ENCODE measurements at places on chromosomes 16 and 17.

- DNase-seq: no peak
Measured at GRCh38 chr16:89152831-89153700, 18.5 kb upstream of the CDH15 start.

DNA sequence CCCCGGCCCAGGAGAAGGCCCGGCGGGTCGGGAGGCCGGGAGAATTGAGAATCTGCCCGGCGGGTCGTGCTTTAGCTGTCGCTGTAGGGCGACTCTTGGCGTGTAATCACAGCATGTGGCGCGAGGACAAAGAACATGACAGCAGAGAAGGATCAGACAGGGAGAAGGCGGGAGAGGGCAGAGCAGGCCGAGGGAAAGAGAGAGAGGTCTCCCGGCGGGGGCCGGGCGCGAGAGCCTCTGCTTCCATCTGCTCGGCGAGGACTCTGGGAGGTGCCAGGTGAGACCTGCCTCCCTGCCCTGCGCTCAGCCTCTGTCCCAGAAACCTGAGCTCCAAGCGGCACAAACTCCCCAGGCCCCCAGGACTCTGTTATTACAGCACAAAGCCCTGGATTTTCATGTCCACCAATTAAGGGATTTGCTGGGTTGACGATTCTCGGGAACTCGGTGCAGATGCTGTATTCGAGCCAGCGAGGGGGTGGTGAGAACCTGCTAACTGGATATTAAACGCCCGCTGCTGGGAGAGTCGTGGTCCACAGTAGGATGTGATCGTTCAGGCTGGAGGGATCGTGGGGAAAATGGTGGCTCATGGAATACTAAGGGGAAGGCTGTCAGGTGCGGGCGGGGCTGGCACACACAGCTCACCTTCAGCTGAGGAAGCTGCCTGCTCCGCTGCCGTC is 172.0 kb upstream of the CIBAR2 start:
- DNase-seq: no peak

- no peak for DNase-seq
Measured at GRCh38 chr17:13410874-13411273, 190.9 kb downstream of the HS3ST3A1 start.

- no peak for DNase-seq
Measured at GRCh38 chr16:73202161-73202729, 154.3 kb upstream of the ZFHX3 start.

- no peak for DNase-seq
Measured at GRCh38 chr17:77222356-77222755, 81.6 kb downstream of the SEC14L1 start.

GRCh38 chr17:58007781-58008706 is 998 bp upstream of the SRSF1 start:
- DNase-seq: no peak

DNA sequence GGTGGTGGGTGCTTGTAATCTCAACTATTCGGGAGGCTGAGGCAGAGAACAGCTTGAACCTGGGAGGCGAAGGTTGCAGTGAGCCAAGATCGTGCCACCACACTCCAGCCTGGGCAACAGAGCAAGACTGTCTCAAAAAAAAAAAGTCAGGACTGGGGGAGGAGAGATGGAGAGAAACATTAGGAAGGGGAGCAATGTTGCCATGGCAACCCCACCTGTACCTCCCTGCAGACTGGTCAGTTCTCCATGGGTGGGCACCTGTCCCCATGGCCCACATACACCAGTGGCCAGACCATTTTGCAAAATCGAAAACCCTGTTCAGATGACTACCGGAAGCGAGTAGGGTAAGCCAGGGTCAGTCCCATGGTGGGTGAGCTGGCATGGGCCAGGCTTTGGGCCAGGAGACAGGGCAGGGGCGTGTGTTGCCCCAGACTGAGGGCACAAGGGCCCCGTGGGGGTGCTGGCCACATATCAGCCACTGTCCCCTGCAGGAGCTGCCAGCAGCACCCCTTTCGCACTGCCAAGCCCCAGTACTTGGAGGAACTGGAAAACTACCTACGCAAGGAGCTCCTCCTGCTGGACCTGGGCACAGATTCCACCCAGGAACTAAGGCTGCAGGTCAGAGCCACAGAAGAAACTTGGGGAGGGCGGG is 14.0 kb downstream of the TSNAXIP1 start:
- no peak for DNase-seq

DNA sequence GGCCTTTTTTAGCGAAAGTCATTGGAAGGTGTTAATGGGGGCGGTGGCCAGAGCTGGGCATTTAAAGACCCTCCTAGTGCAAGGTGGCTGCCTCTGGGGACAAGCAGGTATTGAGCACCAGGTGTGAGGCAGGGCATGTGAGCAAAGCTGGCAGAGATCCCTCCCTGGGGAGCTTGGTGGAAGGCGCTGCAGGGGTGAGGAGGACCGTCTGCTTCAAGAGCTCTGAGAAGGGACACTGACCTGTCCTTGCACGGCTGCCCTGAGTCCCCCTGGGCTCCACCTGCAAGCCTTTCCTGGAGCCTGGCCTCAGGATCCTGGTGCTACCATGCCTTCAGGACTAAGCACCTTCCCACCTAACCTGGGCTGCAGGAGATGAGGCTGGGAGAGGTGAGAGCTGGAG is 127.0 kb upstream of the CIBAR2 start:
- DNase-seq: no peak

- DNase-seq: no peak
Measured at GRCh38 chr17:62794666-62794971, 13.5 kb downstream of the MARCHF10 start.

GRCh38 chr16:70683146-70683944 is 2.5 kb downstream of the MTSS2 start:
- no peak for DNase-seq

DNA sequence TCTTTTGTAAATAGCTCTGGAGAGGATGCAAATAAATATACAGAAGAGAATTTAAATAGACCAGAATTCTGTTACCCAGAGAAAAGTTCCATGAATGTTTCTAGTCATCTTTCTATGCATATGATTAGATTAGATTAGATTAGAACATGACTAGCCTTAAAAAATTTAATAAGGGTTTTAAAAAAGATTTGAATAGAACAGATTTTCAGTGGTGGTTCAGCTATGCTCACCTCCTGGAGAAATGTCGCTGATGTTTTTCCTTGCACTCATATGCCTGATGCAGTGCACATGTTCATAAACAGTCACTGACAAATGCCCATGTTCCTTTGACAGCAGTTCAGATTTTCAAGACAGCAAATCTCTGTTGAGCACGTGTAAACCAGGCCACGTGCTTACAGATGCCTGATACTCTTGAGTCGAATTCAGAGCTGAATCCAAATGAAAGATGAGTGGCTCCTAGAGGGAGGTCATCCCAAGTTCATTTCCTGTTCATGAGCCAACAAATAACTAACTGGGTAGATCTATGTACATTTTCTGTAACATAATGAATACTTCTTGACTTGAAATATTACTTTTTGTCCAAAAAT is 19.9 kb upstream of the RAB11FIP4 start:
- DNase-seq: no peak

DNA sequence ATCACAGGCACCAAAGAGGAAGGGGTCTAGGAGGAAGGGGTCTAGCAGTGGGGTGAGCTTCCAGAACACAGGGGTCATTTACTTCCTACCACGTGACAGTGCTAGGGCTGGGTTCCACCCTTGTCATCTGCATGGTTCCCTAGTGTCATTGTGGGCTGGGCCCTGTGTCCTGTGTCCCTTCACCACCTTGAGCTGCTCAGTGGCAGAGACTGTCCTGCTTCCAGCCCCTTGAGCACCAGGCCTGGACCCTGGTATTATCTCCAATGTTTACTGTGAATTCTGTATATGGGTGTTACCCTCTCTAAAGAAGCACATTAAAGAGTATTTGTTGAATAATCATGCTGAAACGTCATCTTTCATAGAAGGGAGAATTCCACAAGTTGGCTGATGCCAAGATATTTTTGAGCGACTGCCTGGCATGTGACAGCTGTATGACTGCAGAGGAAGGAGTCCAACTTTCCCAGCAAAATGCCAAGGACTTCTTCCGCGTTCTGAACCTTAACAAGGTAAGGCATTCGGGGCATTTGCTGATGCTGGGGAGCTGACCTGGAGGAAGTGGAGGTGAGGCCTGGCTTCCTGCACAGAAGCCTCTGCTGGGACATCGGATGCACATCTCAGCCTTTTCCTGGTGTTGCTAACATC is 5.5 kb downstream of the NARF start:
- DNase-seq: no peak

- peak; percentile 3 for DNase-seq
Measured at GRCh38 chr16:48284772-48285409, 37.6 kb upstream of the ABCC11 start.

GRCh38 chr17:78925234-78925633 is at the start of gene TIMP2:
TSS of gene TIMP2 (minus strand) at chr17:78925387. CDS start at chr17:78925088, 299 bp downstream.
- DNase-seq: peak; percentile 23

- DNase-seq: peak; percentile 72
Measured at GRCh38 chr17:82257473-82257872, 16.0 kb downstream of the CSNK1D start.

DNA sequence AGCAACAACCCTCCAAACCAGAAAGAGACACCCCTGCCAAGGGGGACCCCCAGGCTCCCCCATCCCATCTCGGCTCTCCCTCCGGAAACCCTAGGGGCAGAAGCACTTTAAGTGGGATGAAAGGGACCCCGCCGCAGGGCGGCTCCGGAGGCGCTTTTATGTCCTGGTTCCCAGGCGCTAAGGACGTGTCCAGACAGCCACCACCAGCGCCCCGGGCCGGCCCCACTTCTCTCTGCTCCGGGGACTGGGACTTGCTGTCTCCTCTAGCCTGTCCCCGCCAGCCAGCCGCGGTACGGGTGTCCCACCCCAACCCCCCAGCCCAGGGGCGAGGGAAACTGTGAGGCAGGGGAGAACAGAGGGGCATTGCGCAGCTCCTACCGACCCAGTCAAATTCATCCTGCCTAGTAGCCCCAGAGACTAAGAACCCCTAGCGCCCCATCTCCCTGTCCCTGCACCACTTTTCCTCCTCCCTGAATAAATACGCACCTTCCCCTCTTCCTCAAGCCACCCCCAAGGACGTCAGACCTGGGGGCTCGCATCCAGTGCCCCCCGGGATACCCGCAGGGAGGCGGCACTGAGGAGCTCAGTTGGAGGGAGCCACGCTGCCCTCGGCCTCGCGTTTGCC is 4.1 kb downstream of the SP6 start:
- DNase-seq: no peak

Measured in effector memory CD8-positive, alpha-beta T cell (primary cell).